ENCODE measurements at places on chromosomes 7 and 10. TPM values are rescaled to one million over a fixed set of nuclear protein-coding genes. Genes with fewer than 3 reads are reported as not detected.

Gene ZNF117
- total RNA-seq = 0.16 TPM

Gene RNLS
- 10.0 TPM for total RNA-seq

Gene FAM180A
- total RNA-seq = not detected

Gene STEAP4
- total RNA-seq = 0.01 TPM

Gene H2BK1
- not detected for total RNA-seq

Gene MINDY4
- 3.4 TPM for total RNA-seq

Gene CPED1
- not detected for total RNA-seq

Gene CALD1
- 68.6 TPM for total RNA-seq

All from A549 treated with DMSO at 1 μM for 4 hours (cell line).